ENCODE measurements at places on chromosomes 4 and X.

DNA sequence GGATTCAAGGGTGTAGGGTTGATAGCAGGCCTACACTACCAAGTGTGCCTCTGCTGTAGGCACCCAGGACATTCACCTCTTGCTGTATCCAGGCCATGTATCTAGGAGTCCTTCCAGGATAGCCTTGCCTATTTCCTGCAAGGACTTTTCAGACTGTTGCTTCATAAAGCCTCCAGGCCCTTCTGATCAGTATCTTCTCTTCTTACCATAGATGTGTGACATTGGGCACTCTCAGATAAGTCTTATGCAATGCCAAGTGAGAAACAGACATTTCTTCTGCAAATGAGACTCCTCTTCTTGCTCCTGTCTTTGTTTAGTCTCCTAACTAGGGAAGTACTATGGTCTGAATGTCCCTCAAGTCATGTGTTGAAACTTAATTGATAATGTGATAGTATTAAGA lies 386.8 kb downstream of the ANKRD50 start:
- DNase-seq: no peak

DNA sequence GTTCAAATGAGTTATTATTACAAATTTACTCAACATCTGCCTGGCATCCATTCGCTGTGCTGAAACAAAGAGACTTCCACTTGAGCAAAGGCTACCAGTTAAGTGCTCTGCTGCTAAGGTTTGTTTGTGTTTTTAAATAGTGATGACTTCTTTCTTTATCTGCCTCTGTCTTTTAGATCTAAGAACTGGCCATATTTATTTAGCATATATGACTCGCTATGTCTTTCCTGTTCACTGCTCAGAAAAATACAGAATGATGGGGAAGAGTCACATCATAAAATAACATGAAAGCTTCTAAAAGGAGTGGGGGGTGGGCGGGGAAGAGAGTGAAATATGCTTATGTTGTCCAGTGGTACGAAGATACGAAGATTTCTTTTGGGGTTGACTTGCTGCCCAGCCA lies 322.2 kb downstream of the GPAT3 start:
- peak; percentile 31 for DNase-seq

DNA sequence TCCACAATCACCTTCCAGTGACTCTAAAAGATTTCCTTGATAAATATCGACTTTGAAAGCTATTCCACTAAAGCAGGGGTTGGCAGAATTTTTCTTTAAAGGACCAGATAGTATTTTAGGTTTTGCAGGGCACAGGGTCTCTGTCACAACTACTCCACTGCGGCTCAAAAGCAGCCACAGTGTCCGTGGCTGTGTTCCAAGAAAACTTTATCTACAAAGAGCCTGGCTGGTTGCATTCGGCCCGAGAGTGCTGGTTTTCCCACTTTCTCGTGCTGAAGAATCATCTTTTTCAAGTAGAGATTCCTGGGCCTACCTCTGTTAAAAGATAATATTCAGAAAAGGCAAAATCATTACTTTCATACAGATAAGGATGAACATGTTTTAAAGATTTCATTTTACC lies 55.6 kb downstream of the TSPAN7 start:
- DNase-seq: no peak

GRCh38 chr4:1628892-1629698 lies 55.0 kb downstream of the FAM53A start:
- DNase-seq: peak; percentile 33

- DNase-seq: no peak
Observed at GRCh38 chrX:101078716-101079598, at the start of gene TMEM35A. TSS of gene TMEM35A (plus strand) at chrX:101078879. CDS start at chrX:101079003, 124 bp downstream.

DNA sequence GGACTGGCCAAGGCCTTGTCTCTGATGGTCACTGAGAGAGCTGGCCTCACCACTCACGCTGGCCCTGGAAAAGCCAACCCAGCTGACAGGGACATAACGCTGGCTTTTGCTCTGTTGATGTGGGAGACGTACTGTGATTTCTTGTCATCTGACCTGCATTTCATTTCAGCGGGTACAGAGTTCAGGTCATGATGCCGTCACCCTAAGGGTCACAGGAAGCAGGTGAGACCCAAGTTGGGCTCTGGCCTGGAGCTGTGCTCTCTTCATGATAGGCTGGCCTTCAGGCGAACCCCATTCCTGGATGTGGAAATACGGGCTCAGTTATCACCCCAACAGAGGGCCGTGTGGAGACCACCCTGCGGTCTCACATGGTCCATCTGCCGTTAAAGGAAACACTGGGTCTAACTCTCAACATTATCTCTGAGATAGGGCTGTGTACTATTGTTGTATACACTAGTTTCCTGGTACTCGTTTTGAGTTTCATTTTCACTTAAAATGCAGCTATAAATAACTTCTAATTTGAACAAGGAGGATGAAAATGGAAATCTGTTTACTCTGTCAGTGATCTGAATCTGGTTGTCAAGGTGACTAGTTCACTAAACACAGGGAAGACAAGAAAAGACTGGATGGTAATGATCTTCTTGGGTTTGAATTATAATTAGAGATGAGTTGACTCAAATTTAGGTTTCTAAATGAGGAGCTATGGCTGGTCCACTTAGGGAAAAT lies 89.1 kb downstream of the TBC1D9 start:
- DNase-seq: no peak

DNA sequence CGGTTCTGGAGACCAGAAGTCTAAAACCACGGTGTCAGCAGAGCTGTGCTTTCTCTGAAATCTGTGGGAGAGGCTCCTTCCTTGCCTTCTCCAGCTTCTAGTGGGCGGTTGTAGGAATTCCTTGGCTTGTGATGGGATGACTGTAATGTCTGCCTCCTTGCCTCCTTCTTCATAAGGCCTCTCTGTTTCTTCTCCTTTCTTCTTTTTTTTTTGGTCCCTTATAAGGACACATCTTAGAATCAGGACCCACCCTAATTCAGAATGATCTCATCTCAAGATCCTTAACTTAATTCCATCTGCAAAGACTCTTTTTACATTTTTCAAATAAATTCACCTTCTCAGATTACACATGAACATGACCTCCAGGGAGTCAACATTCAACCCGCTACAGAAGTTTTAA lies 186.9 kb downstream of the STK32B start:
- no peak for DNase-seq

GRCh38 chr4:4361883-4362282 lies 25.0 kb upstream of the NSG1 start:
- no peak for DNase-seq

GRCh38 chr4:86968547-86968946 lies 33.7 kb downstream of the AFF1 start:
- DNase-seq: no peak

GRCh38 chr4:180668732-180669131 lies 1574.5 kb upstream of the TENM3 start:
- DNase-seq: no peak

GRCh38 chr4:57103051-57103450 lies 7.1 kb downstream of the IGFBP7 start:
- DNase-seq: peak; percentile 25

- no peak for DNase-seq
Observed at GRCh38 chr4:150904671-150905070, 110.4 kb downstream of the LRBA start.

DNA sequence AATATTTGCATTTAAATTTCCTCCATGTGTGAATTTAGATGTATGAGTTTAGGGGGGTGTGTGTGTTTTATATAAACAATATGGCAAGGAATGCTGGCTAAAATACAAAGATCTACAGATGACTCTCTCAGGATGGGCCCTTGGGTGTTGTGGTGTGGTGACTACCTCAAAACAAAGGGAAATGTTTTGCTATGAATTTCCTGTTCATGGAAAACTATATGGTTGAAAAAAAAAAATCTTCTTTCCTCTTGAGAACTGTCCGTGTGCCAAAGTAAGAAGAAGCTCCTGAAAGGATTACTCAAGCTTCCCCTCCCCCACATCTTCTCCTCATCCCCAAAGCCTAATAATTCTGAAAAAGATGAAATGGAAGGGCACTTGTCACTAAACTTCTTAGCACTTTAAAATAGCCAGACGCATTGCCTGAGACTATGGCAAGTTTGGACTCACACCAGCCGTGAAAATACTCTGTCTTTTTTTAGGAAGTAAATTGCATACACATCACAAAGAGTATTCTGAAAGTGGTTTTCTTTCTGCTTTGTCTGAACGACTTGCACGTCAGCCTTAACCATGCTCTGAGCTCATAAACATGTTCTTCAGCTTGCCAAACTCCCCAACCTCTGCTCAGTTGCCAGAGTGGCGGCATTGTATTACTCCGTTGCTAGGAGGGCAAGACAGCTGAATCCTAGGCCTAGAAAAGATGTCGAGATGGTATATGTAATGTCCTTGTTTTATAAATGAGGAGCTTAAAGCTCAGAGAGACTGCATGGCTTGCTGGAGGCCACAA lies 250.4 kb upstream of the JADE1 start:
- DNase-seq: no peak

DNA sequence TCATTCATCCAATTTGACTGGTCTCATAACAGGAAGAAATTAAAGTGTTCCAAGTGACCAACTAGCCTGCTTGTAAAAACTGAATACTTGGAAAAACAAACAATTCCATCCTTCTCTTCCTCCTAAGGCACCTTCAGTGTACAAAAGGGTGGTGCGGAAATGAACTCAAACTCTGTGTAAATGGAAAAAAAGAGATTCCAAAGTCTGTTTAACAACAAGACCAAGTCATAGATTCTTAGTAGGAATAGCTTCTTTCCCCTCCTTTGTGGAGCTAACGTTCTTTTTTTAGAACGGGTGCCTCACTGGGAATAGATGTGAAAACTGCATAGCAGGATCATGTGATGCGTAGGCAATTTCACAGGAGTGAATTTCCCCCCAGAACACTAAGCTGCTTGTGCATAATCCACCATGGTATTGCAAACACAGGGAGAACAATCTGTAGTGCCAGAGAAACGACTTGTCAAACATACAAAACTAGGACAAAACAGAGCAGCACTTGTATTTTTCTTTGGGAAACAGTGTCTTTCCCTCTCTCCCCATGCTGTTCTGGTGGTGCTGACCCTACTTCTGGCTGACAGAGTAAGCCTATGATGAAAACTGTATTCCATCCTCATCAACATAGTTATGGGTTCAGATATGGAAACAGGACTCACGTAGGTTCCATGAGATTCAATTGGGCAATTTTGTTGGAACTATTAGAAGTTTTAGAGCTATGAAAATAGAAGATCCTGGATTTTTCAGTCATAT lies 13.2 kb upstream of the SOD3 start:
- no peak for DNase-seq

- DNase-seq: no peak
Observed at GRCh38 chrX:121122332-121122731, 74.9 kb downstream of the GLUD2 start.

- DNase-seq: no peak
Observed at GRCh38 chr4:5839751-5840674, 52.9 kb downstream of the CRMP1 start.

DNA sequence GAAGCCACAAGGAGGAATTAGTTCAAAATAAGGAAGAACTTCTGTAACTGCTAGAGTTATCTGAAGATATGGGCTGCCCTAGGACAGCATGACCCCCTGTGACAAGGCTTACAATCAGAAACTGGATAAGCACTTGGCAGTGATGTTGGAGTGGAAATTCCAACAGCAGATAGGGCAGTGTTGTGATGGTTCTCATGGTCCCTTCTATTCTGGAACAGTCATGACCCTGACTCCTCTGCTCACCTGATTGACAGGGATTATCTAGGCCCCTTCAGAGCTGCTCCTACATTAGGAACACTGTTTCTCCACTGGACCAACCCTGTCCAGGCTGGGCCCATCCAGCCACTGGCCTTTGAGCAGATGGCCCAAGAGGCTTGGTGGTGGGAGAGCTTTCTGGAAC lies 17.9 kb downstream of the NALF2 start:
- no peak for DNase-seq

DNA sequence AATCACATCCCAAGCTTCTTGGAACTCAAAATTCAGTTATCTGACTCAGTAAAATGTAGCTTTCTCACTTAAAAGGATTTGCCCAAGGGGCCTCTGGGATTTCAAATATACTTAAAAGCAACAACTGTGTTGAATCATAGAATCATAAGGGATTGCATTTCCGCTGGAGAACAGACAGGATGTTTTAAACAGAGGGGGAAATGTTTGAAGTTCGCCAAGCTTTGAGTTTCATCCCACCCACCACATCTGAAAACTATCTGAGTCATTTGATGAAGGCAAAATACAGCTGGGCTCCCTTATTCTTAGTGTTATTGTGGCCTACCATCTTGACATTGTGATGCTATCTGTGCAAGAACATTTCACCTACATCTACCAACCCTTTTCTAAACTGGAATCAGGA lies 73.5 kb downstream of the PPP1R2C start:
- no peak for DNase-seq

- no peak for DNase-seq
Observed at GRCh38 chr4:78250500-78250899, 193.4 kb downstream of the FRAS1 start.

DNA sequence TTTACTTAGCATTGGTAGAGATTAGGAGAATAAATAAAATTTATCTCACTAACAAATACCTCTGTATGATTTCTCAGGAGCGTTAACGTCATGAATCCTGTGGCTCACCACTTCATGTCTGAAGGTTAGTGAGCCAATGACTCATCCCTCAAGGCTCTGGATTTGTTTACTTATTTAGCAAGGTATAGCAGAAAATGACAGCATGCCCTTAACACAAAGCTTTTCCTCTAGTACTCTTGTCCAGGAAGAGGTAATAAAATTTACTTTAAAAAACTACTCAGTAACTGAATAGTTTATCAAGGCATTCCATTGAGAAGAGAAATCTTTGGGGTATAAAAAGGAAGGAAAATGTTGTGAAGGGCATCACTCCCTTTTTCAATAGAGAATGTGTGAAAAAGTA lies 823.8 kb downstream of the CCSER1 start:
- peak; percentile 87 for DNase-seq

DNA sequence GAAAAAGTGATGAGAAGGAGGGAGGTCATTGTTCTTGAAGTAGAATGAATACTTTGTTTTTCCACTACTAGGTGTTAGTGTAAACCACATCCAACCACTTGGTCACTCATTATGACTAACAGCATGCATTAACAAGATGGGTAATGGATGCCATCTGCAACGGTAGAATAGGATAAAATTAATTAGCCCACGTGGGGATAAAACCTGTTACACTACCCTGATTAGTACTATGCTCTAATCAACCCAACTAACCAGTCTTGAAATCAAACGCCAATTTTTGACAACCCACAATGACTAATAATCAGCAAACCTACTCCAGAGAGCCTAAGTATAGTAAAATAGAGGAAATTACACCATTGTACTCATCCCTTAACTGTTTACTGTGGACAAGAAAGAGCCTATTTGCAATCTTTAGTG lies 93.4 kb upstream of the MCF2 start:
- DNase-seq: no peak

- peak; percentile 57 for DNase-seq
Observed at GRCh38 chrX:150683536-150684146, 9.6 kb upstream of the MTMR1 start.

DNA sequence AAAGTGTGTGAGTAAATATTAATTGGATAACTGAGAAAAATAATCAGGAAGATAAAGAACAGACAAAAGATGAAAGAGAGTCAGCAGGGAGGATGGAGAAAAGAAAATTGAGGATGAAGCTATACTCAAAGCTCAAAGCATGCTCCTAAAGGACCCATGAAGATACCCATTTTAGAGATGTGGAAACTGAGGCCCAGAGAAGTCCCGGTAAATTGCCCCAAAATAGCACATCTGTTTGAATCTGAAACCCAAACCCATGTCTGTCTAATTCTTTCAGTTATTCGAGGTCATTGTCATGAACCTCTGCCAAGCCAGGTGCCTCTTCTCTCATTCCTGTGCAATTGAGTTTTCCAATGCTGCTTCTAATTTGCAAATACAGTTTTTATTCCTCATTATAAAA lies 29.6 kb upstream of the MSX1 start:
- DNase-seq: no peak

- no peak for DNase-seq
Observed at GRCh38 chr4:20621476-20621875, 78.8 kb upstream of the PACRGL start.

Data from kidney tubule cell (primary cell).